ENCODE measurements at places on chromosomes 11 and 22.

- no peak for DNase-seq
Measured at GRCh38 chr11:31816468-31817053, 5.4 kb upstream of the PAX6 start.

DNA sequence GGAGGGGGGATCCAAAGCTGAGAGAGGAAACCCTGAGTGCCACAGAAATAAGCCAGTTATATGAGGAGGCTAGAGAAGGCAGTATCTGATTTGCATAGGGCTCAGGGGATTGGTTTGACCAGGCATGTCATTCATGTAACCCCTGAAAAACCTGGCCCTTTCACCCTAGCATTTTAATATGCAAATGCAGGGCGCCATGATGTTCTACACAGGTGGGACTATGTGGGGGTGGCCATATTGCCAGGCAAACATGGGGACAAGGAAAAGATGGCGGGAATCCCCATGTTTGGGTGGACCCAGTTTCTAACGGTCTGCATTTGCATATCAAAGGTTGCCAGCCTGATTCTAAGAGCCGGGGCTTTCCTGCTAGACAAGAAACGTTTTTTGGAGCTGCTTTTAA is 27.2 kb downstream of the CSF2RB start:
- no peak for DNase-seq

GRCh38 chr22:35552196-35552842 is 11.7 kb downstream of the RASD2 start:
- DNase-seq = peak; percentile 70

DNA sequence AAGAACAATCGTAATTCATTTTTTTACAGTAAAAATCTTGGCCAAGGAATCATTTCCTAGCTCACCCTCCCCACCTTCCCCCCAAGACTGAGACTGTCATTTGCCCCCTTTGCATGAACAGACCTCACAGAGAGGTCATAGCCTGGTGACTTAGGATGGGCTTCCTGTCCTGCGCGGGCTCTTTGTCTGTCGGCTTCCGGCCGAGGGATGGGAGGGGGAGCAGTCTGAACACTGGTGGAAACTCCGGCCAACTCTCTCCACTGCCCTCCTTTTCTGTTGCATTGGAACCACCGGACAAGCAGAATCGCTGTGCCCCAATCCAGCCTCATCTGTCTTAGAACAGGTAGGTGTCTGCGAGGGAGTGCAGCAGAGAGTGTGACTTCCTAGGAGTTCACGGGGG is 41.7 kb downstream of the TEAD1 start:
- DNase-seq = no peak
